ENCODE measurements at places on chromosomes 2 and 18.

DNA sequence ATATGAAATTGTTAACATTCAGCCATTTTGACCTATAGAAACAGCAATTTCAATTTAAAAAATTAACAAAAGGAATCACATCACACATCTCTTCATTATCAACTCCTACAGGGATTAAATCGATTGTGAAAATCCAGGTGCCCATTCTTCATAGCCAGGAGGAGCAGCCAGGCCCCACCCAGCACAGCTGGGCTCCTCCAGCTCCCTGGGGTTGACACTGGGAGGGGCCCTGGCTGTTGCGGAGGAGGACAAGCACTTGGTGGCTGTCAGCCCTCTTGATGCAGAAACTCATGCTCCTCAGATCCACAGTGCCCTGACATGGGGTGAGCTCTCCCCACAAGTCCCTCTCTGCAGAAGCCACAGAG, 99.8 kb downstream of the FAM210A start:
- DNase-seq, result no peak

DNA sequence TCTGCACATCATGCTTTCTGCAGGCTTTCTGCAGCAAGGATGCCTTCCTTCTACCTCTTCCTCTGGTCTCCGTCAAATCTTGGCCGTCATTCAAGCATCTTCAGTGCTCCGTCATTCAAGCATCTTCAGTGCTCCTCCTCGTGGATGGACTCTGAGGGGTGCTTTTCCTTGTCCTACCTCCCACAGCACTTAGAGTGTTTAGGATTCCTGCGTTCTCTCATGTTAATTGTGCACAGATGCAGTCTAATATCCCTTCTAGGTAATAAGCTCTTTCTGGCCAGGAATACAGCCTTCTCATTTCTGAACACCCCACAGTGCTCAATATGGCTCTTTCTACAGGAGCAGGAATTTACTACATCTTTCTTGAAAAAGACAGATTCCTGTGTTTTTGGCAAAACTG, 59.8 kb downstream of the ZNF236 start:
- DNase-seq, result no peak

DNA sequence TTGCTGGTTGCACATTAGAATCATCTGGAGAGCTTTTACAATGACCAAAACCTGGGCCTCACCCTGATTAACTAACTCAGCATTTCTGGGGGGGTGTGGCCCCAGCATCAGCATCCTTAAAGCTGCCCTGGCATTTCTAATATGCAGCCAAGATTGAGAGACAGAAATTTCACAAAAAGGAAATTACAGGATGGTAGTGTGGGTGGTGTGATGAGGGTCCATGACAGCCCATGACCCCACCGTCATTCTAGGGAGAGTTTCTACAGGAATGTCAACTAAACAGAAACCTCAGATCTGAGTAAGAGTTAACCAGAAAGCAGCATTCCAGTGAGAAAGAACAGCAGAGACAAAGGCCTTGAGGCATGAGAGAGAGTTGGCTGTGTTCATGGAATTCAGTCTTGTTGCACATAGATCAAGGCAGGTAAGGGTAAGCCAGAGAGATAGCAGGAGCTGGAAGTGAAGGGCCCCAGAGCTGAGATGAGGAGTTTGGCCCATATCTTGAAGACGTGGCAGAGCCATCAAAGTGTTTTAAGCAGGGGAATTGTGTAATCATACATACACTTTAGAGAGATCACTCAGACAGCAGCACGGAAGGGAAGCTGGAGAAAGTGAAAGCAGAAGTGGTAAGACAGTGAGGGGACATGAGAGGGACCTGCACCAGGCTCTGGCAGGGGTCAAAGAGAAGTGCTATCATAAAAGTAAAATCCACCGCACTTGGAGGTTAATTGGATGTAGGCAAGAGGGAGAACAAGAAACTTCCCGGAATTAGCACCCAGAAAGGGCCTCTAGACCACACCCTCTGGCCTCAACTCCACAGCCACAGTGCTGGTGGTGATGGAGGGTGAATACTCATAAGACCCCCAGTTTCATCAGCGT, 7.8 kb upstream of the TRABD2A start:
- DNase-seq, result no peak

DNA sequence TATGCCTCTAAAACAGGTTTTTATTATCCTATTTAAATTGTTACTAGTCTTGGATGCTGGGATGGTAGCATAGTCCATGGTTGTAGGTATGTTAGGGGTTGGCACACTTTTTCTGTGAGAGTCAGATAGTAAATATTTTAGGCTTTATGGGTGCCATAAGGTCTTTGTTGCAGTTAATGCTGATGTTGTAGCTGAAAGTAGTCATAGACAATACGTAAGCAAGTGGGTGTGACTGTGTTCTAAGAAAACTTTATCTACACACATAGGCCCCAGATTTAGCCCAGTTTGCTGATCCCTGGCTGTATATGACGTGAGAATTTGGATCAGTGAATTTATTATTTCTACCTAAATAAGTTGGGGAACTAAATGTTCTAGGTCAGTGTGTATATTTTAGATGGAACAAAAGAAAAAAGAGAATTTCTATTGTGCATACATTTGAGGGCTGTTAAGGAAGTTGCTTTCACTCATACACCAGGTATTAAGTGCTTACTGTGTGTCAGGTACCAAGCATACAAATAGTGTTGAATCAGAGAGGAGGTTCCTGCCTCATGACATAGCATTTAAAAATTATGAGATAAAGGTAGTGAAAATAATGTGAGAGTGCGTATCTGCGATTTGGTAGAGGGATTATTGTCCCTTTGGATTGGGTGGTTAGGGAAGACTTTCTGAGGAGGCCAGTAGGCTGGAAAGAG, 39.4 kb downstream of the AGFG1 start:
- DNase-seq, result no peak

- no peak for DNase-seq
These were observed 5.8 kb upstream of the FIGLA start for GRCh38 chr2:70796262-70796661.

- no peak for DNase-seq
These were observed 740 bp downstream of the SNRNP200 start for GRCh38 chr2:96304606-96305005.

GRCh38 chr2:207884127-207884526, 114.4 kb upstream of the FZD5 start:
- no peak for DNase-seq

GRCh38 chr2:7825591-7826312, 856.1 kb upstream of the ID2 start:
- no peak for DNase-seq

GRCh38 chr2:95053543-95053942, 28.0 kb downstream of the MAL start:
- DNase-seq, result no peak

DNA sequence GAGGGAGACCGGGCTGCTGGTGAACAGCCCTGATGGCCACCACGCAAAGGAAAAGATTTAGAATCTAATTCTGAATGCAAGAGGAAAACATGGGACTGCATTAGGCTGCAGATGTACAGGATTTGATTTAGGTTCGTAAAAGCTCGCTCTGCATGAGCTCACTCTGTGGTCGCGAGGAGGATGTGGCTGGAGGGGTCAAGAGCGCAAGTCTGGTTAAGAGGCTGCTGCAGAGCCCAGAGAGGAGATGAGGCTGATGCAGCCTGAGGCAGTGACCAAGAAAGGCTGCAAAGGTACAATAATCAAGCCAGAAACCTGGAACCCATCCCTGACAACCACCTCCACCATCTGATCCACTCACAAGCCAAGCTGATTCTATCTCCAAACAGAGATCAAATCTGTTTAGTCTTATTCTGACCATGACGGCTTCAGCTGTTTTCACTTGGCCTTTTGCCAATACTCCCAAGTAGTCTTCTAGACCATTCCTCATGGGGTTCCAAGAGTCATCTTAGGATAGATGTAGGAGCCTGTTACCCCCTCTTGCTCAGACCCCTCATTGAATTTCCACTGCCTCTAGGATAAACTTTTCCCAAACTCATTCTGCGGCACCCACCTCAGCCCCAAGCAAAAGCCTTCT, 58.9 kb upstream of the ARL4C start:
- DNase-seq, result no peak

All from activated naive CD4-positive, alpha-beta T cell (primary cell).